ENCODE measurements at places on chromosomes 5 and 9. TPM values are rescaled to one million over a fixed set of nuclear protein-coding genes. Genes with fewer than 3 reads are reported as not detected.

Gene ARL14EPL
- not detected for total RNA-seq

Gene ZNF608
- total RNA-seq = not detected

Gene EGFLAM
- not detected for total RNA-seq

Gene DNAJA1
- 318 TPM for total RNA-seq

Gene CAVIN4
- 0.26 TPM for total RNA-seq

Gene TOR1B
- total RNA-seq = 24.6 TPM

Gene SPATA31C1
- not detected for total RNA-seq

DNA sequence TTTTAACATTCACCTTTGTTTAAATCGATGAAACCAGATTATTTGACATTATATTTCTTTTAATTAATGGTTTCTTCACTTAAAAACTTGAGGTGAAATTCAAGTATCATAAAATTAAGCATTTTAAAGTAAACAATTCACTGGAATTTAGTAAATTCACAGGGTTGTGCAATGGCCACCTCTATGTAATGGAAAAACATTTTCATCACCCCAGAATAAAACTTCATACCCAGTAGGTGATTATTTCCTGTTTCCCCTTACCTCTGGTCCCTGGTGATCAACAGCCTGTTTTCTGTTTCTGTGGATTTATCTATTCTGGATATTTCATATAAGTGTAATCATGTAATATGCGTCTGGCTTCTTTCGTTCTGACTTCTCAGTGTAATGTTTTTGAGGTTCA is 27.2 kb downstream of the HSPA4 start:
- H3K36me3 ChIP-seq = peaks cover 14% of the 10 kb centered on the region
- no peak overlapping the region for H3K4me3 ChIP-seq
- H3K27ac ChIP-seq = no peak overlapping the region

GRCh38 chr5:177404641-177405179 is 4.2 kb upstream of the PFN3 start:
- no peak for DNase-seq
- H3K4me3 ChIP-seq = peak overlapping the region; percentile 23
- peaks cover 35% of the 10 kb centered on the region for H3K4me1 ChIP-seq
- no peaks in the 10 kb centered on the region for H3K36me3 ChIP-seq
- H3K27me3 ChIP-seq = no peaks in the 10 kb centered on the region

DNA sequence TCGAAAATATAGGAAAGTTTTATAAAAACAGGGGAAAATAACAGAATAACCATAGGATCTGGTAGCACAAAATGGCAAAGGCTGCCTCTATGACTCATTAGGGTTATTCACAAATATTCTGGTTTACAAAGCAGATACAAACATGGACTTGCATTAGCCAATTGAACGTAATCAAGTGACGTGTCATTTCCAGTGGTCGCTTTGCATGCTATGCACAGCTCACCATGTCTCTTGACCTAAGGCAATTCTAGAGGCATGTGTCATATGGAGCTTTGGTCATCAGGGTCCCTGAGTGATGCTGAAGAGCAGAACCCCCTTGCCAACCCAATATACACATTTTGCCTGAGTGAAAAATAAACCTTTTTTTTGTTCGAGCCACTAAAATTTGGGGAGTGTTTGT is 158.8 kb downstream of the TMEM161B start:
- H3K36me3 ChIP-seq = no peaks in the 10 kb centered on the region
- no peak overlapping the region for H3K4me3 ChIP-seq
- H3K27ac ChIP-seq = no peak overlapping the region
- DNase-seq = no peak

All from CD8-positive, alpha-beta memory T cell (primary cell).